Mesenteric fat pad (tissue), 1 donor: ENCODE measurements at places on chromosomes 3 and 15. TPM values are rescaled to one million over a fixed set of nuclear protein-coding genes. Genes with fewer than 3 reads are reported as not detected.

- no peak for DNase-seq
Measured at GRCh38 chr3:5675319-5675718, 487.8 kb downstream of the EDEM1 start.

GRCh38 chr3:64291345-64291744 lies 66.1 kb upstream of the PRICKLE2 start:
- DNase-seq: no peak

GRCh38 chr15:68776477-68777270 lies 44.0 kb downstream of the ANP32A start:
- no peak for DNase-seq

- no peak for DNase-seq
Measured at GRCh38 chr3:168052515-168052914, 43.2 kb downstream of the GOLIM4 start.

DZIP1L gene
- total RNA-seq: 13.7 TPM

SQOR gene
- total RNA-seq: 62.1 TPM

FANCD2OS gene
- total RNA-seq: not detected
